ENCODE measurements at places on chromosomes 11 and 22.

DNA sequence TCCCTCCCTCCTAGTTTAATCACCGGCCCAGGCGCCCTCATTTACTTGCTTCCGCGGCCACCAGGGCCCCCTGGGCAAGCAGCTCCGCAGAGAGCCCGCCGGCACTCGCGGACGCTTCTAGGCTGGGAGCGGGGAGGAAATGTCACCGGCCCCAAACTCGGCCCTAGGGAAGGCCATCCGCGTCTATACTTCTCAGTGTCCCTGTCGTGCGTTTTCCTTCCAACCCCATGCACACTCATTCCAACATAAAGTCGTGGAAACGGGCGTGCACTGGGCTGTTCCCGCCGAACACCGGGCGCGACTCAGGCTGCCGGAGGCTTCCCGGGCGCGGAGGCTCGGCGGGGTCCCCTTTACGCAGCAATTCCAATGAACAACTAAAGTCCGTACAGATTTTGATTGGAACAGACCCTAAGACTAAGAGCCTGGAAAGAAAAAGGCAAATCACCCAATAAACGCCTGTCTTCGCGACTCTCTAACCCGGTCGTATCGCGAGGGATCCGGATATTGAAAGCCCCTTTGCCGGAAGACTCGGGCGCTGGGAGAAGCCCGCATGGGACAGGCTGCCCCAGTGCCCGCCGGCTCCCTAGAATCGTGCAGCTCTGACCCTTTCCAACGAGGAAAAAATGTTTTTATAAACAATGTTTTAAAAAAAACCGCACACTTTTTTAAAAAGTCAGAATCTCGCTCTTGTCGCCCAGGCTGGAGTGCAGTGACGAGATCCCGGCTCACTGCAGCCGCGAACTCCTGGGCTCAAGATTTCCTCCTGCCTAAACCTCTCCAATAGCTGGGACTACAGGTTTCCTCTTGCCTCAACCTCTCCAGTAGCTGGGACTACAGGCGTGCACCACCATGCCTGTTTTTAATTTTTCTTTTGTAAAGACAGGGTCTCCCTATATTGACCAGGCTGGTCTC is 1.3 kb upstream of the BARX2 start:
- DNase-seq, result peak; percentile 14

DNA sequence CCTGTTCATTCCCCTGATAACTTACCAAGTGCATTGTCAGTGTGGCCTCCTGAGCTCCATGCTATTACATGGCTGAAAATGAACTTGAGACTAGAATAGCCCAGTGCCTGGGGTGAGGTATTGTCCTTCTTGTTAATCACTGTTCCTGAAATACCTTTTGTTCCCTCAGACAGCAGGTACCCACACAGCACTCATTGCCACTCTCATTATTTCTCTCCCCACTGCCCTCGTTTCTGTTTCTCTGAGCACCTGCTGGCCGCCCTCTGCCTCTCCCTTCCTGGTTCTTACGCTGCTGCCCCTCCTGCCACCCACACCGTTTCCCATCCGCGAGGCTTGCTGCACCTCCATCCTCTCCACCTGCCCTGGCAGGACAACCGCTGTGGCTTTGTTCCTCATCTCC is 36.9 kb upstream of the RAB1B start:
- no peak for DNase-seq

DNA sequence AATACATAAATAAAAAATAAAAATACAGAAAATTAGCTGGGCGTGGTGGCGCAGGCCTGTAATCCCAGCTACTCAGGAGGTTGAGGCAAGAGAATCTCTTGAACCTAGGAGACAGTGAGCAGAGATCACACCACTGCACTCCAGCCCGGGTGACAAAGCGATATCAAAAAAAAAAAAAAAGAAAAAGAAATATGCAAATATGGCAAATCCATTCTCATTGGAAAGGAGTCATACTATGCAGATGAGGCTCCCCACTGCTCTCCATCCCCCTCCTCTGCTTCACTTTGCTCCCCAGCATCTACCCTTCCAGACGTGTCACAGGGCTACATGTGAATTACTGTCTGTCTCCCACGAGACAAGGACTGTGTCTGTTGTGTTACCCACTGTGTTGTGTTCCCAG is 36.3 kb upstream of the PDGFB start:
- no peak for DNase-seq

DNA sequence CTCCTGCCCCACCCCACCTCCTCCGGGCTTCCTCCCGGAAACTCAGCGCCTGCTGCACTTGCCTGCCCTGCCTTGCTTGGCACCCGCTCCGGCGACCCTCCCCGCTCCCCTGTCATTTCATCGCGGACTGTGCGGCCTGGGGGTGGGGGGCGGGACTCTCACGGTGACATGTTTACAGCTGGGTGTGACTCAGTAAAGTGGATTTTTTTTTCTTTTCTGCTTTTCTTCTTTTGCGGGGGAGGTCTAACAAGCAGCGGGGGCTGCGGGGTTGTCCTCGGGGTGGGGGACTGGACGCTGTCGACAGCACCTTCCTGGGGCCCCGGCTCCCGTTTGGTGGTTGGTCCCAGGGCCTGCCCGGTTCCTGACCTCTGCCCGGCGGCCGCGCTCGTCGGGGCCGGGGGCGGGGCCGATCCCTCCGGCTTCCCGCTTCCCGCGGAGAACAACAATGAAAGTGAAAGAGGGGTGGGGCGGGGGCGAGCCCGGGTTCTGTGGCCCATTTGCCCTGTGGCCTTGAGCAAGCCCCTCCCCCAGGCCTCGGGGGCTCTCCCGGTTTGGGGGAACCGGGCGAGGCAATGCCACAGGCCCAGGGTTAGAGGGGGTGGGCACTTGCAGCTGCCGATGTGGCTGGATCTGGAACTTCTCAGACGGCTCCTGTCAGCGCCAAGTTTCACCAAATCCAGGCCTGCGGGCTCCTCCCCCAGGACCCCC is 975 bp upstream of the MDK start:
- DNase-seq, result peak; percentile 75

DNA sequence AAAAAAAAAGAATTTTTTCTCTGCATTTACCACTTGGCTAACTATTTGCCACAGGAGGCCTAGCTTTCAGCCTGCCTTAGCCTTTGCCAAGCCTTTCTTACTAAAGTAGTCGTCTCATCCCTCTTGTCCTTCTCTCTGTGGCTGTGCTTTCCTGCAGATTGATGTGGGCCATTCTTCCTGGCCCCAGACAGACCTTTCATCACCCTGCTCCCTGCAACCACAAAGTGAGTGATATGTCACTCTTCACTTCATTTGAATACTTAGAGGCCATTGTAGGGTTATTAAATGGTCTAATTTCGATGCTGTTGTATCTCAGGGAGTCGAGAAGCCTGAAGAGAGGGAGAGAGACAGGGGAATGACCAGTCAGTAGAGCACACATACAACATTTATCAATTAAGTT is 37.6 kb downstream of the ART5 start:
- no peak for DNase-seq

DNA sequence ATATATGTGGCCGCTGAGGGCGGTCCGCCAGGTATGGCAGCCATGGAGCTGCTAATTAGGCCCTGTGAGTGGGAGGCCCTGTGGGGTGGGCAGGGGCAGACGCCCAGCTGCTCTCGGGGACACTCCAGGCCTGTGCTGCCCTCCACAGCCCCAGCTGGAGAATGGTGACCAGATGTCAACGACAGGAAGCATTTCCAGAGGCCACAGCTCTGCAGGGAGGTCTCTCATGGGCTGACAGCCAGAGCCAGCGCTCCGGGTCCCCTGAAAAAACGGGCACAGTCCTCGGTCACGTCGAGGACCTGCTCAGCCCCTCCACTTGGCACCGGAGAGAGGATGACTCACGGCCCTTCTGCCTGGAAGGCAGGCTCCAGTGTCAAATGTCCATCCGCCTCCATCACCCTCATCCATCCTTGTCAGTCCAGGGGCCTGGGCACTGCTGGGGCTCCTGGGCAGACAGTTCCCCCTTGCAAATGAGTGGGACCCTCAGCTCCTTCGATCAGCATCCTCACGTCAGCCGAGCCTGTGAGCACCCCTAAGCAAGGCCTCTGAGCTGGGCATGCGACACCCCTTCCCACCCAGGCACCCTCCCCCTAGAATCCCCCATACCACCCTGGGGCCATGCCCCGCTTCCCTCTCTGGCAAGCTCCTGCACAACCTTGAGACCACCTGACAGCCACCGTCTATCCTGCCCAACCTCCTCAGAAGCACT is 1.9 kb downstream of the BID start:
- DNase-seq, result no peak

GRCh38 chr11:47108214-47108613 is 68.5 kb downstream of the ARFGAP2 start:
- no peak for DNase-seq

DNA sequence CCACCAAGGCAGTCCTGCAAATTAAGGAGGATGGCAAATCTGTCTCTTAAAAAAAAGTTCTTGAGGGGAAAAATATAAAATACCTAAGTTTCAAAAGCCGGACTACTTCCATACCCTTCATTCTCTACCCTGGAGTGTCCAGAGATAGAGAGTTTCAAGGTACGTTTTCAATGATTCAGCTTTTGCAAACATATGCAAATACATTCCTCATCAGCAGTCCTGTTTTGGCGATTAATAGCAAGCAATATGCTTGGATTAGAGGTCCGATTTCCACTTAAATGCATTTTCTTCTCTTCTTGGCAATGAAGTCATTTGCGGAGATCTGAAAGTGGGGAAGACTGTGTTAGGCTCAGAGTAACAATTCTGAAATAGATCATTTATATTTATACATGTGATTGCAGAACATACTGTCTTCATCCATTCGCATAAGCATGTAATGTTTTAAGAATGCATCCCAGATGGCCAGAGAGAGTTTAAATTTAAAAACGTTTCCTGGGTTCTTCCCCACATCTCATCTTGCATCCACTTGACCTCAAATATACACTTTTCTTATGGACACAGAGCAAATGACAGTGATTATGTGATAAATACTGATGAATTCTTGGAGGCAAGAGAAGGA is 13.8 kb upstream of the TFIP11 start:
- no peak for DNase-seq

DNA sequence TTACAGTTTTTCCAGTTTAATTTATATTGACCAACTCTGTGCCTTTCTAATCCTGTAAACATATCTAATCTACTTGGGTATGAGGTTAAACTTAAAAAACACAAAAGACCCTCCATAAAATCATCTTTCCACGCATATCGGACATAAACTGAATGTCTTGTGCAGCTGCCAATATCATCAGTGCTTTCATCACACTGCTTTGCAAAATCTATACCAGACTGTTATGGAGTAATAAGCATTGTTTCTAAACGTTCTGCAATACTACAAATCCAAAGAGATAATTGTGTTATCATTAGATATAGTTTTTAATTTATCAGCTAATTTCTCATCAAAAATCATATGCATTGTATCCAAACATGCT is 36.1 kb upstream of the AMPD3 start:
- no peak for DNase-seq

DNA sequence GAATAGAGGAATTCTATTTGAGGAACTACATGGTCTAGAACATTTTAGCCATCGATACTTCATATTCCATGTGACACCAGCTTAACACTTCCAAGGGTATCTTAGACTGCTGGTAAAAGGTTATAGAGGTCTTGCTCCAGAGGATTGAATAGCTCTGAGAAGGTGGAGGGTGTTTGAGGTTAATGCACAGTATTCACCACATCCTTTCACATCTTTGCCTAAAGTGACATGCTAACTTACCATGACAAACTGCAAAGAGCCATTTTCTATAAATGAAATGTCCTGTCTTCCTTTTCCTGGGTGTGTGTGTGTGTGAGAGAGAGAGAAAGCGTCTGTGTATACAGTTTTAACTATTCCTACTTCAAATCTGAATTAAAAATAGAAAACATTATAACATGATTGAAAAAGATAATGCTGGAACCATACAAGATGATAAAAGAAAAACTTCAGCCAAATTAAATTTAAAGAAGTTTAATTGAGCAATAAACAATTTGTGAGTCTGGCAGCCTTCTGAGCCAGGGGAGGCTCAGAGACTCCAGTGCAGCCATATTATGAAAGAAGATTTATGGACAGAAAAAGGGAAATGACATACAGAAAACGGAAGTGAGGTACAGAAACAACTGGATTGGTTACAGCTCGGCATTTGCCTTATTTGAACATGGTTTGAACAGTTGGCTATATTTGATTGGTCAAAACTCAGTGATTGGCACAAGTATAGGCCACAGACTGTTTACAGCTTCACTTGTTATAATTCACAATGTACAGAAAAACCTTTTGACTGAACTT is 320.9 kb upstream of the CCDC179 start:
- no peak for DNase-seq

- DNase-seq, result peak; percentile 47
These were observed 565 bp downstream of the NUCB2 start for GRCh38 chr11:17277024-17277584.

GRCh38 chr11:71519546-71519945 is 7.5 kb upstream of the KRTAP5-7 start:
- no peak for DNase-seq

DNA sequence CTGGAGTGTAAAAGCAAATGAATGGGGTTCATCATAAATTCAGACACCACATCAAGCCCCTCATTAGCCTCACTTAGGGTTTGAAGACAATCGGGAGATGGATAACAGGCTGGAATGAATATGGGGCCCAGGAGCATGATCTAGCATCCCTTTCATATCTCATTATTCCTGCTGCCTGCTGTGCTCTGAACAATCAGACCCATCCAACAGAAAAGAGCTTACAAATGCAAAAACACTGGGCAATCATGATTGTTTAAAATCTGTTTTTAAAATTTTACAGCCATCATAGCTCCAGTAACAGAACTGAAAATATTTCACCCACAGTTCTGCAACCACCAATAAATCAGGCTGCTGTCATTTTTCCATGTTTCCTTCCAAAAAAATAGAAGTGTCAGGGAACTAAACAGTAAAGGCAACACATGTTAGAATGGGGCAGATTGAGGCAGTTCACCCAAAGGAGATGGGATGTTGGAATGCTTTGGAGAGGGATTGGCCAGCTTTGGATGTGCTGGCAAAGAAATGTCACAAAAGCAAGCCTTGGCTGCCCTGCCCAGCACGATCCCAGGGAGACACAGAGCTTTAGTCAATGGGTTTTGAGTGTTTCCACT is 47.8 kb upstream of the BMAL1 start:
- no peak for DNase-seq

GRCh38 chr11:58654908-58655296 is 32.4 kb downstream of the CNTF start:
- peak; percentile 7 for DNase-seq

DNA sequence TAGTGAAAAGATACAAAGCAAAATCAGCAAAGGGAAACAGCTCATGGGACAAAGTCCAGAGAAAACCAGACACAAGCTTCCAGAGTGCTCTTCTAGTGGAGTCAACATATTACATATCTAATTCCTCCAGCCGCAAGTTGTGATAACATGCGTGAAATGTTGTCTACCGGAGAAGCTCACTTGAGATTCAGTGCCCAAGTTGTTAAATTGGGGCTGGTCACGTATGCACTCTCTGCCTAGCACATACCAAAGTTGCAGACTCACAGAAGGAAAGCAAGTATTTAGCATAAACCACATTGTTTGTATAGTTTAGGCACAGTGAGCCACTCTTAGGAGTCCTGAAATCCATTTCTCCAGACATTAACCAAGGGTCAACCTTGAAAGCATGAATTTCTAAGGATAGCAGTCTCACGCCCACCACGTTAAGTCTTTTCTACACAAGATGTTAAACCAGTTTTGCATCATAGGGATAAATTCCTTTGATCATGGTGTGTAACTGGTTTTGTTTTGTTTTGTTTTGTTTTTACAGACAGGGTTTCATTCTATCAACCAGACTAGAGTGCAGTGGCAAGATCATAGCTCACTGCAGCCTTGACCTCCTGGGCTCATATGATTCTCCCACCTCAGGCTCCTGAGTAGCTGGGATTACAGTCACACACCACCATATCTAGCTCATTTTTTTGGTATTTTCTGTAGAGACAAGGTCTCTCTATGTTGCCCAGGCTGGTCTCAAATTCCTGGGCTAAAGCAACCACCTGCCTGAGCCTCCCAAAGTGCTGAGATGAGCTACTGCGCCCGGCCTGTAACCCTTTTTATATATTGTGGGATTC is 39.5 kb upstream of the EP300 start:
- DNase-seq, result no peak

GRCh38 chr22:49011769-49012648 is 815.7 kb downstream of the BRD1 start:
- no peak for DNase-seq

Data from activated T-cell treated with anti-CD3 and anti-CD28 coated beads, Interleukin-2, amount 50 U/mL, for 72 hours (primary cell).